CD4-positive, CD25-positive, alpha-beta regulatory T cell (primary cell): ENCODE measurements at places on chromosomes 7 and 10.

DNA sequence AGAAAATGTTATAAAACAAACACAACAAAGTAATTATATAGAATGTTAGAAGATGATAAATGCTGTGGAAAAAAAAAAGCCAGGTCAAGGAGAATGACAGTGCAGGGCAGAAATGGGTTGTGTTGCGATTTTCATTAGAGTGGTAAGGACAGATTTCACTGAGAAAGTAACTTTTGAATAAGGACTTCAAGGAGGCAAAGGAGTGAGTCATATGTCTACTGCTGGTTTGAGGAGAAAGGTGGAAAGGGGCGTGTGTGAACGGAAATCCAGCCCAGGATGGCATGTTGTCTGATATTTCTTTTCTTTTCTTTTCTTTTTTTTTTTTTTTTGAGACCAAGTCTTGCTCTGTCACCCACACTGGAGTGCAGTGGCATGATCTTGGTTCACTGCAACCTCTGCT is 12.3 kb upstream of the DLD start:
- no peak for DNase-seq

DNA sequence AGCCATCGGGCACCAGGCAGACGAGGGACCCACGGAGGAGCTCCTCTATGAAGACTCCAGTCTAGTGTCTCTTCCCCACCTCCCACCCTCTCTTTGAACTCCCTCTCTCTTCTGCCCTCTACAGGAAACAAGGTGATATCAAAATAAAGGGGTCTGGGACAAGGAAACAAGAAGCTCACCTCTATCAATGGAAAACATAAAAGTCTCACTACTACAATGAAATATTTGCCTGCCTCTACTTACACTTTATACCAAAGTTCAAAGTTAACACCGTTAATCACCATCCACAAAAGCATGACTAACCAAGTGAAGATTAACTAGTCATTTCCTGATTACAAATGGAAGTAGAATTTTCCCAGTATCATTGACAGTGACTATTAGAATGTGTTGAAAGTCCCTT is 82.2 kb downstream of the PARD3 start:
- no peak for DNase-seq

DNA sequence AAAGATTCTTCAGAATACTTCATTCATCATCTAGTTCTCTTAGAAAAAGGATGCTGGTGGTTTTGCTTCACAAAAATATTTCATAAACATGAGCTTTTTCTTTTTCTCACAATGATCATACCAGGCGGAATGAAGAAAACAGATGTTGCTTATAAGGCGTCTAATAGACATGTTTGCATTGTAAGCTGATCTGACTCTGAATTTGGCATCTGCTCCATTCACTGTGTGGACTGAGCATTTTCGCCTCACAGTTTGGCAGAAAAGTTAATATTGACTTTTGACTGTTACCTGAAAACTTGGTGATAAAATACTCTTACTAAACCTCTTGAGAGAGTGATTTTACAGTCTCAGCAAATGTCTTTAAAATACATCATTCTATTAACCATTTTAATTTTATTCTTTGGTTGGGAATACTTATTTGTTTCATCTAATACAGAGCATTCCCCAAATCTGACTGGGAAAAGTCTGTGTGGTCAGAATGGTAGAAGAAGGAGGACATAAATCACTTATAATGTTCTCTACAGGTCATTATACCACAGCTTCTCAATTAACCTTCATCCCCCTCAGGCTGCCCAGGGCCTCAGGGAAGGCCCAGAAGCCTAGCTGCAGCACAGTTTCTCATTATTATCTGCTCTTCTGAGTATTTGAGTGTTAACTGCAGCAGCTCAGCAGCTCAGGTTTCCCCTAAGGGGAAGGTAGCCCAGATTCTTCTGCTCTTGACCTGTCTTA is 121.6 kb upstream of the KAT6B start:
- DNase-seq: no peak

DNA sequence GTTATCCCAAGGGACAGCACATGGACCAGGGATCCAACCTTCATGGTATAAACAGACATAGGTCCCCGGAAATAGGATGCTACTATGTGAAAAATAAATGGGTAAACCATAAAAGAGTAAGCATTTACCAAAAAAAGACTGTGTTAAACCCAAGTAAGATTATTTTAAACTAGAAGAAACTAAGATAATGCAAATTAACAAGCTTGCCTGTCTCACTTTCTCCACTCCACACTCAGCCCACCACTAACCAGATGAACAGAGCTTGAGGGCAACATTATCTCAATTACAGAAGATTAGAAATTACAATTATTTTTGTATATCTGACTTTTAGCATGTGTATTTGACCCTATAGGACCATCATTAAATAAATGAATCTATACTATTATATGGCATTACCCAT is 117.2 kb upstream of the CAV2 start:
- no peak for DNase-seq

DNA sequence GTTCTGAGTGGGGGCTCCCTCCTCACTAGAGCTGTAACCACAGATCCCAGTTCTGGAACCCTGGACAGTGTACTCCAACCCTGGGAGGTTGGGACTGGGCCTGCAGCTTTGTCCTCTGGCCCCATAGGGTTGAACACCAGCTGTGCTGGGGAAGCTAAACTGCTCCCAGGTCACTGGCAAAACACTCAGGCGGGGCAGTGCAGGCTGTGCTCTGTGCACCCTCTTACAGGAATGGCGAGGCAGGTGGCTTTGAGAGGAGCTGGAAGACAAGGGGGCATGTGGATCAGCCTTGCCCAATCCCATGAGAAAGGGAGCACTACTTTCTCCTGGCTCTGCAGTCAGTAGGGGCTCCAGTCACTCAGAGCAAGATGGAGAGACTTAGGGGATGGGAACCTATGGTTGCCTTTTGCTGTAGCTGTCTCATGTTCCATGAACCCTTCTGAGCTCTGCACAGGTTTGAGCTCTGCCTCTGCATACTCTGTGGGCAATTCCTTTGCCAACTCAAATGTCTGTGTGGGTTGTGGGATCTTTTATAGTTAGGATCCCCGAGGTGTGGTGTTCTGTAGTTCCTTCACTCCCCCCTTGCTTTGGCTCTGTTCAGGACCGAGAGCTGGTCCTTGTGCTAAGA is 90.7 kb downstream of the SLC25A40 start:
- DNase-seq: no peak

GRCh38 chr10:122310311-122311050 is 39.4 kb downstream of the BTBD16 start:
- no peak for DNase-seq

DNA sequence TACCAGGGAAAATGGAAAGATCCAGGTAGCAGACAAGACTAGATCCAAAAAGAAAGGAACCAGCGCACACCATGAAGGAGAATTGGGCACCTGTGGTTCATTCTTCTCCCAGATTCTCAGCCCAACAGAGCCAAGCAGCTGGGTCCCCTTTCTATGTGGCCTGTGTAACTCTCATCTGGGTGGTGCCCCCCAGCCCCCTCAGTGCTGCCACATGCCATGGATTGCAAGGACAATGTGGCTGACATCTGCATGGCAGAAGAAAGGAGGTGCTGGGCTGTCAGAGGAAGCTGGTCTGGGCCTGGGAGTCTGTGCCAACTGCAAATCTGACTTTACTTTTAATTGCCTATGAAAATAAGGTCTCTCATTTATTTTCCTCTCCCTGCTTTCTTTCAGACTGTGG is 21.4 kb downstream of the PRSS2 start:
- peak; percentile 22 for DNase-seq

DNA sequence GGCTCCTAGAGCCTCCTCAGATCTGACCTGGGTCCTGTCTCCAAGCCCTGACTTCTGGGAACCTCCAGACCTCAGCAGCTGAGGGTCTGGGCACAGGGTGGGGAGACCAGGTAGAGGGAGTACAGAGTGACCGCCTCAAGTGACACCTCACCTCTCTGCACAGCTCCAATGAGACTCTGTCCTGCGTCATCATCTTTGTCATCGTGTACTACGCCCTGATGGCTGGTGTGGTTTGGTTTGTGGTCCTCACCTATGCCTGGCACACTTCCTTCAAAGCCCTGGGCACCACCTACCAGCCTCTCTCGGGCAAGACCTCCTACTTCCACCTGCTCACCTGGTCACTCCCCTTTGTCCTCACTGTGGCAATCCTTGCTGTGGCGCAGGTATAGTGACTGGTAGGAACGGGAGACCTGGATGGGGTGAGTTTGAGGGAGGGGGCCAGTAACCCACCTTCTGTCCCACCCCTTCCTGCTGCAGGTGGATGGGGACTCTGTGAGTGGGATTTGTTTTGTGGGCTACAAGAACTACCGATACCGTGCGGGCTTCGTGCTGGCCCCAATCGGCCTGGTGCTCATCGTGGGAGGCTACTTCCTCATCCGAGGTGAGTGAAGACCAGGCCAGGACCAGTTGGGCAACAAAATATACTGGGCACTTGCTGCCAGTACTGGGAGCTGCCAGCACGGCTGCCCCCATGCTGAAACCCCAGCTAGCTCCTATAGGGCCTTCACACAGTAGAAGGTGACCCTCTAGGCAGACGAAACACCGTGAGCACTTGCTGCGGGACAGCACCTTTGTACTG is 17.8 kb downstream of the SMO start:
- no peak for DNase-seq

- no peak for DNase-seq
Measured at GRCh38 chr10:89553064-89553734, 17.8 kb upstream of the SLC16A12 start.

GRCh38 chr7:106054971-106055532 is 57.1 kb downstream of the SYPL1 start:
- DNase-seq: no peak

DNA sequence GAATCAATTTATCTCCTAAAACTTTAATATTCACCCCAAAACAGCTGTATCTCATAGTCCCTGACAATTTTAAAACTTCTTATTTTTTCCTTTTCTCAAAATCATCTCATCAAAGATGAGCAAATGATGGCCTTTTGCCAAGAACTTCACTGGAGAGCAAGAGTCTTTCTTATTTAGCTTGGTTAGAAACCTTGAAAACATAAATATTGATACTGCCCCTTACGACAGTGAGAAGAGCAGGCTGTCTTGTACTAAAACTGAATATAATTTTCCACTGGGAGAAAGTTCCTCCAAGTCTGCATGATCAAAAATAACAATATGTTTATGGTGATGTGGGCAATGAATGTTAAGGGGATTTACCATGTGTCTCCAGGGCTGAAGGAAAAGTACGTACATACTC is 109.0 kb downstream of the COL28A1 start:
- DNase-seq: no peak

DNA sequence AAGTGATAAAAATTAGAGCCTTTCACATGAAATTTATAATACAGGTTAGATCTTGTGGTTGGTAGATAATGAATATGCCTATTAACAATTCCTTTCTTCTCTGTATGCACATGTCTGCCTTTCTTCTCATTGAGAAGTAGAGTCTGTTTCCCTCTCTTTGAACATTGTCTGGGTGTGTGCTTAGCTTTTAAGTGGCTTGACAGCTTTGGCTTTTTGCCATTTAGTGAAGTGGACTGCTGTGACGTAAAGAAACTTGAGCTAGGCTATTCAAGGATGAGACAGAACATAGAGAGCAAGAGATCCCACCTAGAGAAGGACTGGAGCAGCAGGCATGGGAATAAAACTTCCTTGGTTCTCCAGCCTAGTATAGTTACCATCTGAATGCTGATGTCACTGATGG is 996.7 kb upstream of the CELF2 start:
- no peak for DNase-seq

GRCh38 chr10:4249841-4250586 is 465.0 kb upstream of the KLF6 start:
- no peak for DNase-seq

GRCh38 chr10:58885686-58886345 is 290.6 kb upstream of the PHYHIPL start:
- no peak for DNase-seq

DNA sequence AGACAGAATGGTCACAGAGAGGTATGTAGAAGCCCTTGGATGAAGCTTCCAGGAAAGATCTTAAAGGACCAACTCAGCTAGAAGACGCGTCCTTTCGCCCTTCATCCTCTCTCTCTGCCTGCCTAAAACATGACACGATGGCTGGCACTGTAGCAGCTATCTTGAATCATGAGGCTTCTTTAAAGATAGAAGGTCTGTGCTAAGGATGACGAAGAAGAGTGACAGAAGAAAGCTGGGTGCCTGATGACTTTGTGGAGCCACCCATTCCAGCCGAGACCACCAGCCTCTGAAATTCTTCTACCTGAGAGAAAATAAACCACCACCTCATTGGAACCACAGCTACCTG is 25.5 kb downstream of the WDR86 start:
- no peak for DNase-seq

DNA sequence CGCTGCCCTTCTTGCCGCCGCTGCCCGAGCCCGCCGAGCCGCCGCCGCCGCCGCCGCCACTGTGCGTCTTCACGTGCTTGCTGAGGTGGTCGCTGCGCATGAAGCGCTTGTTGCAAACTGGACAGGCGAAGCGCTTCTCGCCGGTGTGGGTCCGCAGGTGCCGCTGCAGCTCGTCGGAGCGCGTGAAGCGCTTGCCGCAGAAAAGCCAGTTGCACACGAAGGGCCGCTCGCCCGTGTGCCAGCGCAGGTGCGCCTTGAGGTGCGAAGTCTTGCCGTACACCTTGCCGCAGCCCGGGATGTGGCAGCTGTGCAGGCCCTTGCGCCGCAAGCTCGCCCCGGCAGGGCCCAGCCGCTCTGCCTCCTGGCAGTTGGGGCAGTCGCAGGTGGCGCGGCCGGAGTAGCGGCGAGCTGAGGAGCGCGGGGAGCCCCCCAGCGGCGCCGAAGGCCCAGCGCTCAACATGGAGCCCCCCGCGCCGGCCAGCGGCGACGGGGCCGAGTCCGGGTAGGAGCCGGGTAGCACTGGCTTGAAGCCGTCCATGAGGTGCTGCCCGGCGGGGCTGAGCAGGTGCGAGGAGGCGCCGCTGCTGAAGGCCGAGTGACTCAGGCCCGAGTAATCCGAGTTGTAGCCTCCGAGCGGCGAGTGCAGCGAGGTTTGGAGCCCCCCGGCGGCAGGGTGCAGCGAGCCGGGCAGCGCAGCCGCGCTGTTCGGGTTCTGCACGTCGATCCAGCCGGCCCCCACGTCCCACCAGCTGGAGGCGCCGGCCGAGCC is 2.1 kb downstream of the SP8 start:
- no peak for DNase-seq

DNA sequence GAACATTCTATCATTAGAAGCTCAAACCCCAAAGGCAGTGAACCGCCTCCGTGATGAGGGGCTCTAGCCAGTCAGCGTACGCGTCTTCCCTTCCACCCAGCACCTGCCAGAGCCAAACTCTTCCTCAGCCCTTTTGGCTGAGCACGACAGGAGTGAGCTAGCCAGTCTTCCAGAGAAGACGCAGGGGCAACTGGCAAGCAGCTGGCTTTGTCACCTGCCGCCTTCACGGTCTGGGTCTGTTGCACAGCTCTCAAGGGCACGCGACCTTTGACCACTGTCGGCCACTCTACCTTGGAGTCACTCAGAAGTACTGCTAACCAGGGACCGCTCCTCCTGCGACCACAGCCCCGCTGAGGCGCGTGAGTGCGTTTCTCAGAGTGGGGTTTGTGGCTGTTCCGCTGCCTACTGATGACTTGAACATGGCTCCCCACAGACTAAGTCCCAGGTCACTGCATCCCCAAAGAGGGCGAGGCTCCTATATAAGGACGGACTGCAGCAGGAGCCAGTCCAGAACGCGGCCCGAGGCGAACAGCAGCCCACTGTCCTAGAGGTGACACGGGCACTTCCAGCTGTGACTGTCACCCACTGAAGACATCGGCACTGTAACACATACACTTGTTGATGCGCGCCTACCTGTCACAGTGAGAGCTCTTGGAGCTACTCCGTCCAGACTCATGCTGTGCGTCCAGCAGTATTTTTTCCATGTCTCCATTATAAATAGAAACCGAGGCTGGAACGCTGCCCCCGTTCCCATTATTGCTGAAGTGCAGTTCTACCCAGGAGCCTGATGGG is 8.4 kb downstream of the BNIP3 start:
- no peak for DNase-seq

GRCh38 chr7:26397796-26398426 is 106.2 kb downstream of the SNX10 start:
- peak; percentile 21 for DNase-seq
